GM18507 (cell line): ENCODE measurements at places on chromosomes 4 and X.

- no peak for DNase-seq
These were observed 220.4 kb upstream of the AGTR2 start for GRCh38 chrX:115949900-115950822.

- no peak for DNase-seq
These were observed 120.8 kb downstream of the RASL11B start for GRCh38 chr4:52982946-52983340.

DNA sequence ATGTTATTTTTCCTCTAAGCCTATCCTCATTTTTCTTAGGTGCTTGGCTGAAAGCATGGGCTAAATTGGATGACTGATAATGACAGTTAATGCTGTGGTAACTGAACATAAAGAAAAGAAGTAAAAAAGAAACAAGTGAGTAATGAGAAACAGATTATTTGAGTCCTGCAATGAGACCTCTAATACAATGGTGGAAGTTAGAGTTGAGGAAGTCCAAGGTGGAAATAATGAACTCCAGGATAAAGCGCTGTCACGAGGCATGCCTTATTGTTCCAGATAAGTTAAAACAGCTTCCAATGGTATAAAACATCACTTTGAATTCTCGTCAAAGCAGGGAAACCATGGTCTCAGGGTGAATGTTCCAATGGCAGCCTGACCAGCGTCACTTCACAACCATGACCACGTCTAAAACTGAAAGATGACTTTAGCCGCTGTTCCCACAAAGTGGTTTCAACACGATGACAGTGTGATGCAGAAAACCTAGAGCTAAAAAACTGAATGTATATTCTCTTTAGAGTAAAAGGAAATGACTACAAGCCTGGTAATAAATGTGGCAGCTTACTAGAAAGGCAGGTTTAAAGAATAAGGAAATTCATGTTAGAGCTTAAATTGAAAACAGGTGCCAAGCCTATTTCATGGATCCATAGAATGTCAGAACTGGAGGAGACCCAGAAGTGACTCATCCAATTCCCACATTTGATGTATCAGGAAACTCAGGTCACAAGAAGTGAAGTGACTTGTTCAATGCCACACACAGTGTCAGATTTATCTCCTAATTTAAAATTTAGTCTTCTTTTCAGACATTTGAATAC is 202.6 kb upstream of the GYPA start:
- no peak for DNase-seq

DNA sequence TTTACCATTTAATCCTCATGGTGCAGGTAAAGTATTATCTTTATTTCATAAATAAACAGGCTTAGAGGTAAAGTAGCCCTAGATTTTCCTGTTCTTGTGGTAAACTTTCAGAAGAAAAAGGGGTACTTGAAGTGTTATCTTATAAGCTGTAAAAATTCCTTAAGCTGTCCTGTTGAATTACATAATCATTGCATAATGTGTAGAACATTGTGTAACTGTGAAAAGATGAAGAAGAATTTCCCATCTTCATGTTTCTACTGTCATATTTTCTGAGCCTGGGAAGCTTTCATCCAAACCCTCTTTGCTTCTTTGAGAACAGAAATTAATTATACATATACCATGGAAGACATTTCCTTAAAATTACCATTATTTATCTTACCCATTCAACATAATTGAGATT is 90.5 kb downstream of the ELOVL6 start:
- no peak for DNase-seq

DNA sequence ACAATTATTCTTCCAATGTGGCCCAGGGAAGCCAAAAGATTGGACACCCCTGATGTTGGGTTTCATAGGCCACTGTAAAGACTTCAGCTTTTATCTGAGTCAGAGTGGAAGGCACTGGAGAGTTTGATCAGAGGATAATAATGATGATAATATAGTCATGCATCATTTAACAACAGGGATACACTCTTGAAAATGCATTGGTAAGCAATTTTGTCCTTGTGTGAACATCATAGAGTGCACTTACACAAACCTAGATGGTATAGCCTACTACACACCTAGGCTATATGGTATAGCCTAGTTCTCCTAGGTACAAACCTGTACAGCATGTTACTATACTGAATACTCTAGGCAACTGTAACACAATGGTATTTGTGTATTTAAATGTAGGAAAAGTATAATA is 70.5 kb downstream of the COQ2 start:
- no peak for DNase-seq

DNA sequence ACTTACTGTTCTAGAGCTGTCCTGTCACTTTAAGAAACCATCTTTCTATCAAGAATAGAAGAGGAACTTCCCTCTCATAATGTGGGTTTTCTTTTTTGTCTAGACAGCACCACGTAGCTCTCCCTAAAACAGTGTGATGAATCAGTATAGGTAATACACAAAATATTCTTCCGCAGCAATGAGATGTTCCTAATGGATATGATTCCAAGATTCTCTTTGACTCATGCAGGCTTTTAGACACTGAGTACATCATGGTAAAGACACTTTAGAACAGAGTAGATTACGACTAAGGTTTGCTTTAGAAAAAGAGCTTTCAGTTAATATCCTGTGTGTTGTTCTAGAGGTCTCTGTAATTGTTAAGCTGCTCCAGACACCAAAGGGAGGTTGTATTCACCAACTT is 69.8 kb downstream of the PTTG2 start:
- no peak for DNase-seq

DNA sequence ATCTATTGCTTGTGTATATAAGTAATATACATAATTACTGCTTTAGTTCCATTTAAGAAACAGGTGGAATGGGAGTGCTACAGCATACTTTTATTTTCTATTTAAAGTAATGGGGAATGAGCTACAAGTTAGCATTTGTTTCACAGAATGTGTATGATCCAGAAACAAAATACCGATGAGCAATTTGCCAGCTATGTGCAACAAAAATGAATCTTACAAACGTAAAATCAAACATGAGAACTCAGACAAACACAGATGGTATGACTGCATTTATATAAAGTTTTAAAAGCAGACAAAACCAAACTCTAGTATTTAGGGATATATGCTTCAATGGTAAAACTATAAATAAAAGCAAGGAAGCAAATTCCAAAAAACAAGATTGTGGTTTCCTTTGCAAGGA is 141.7 kb downstream of the PAPSS1 start:
- no peak for DNase-seq

DNA sequence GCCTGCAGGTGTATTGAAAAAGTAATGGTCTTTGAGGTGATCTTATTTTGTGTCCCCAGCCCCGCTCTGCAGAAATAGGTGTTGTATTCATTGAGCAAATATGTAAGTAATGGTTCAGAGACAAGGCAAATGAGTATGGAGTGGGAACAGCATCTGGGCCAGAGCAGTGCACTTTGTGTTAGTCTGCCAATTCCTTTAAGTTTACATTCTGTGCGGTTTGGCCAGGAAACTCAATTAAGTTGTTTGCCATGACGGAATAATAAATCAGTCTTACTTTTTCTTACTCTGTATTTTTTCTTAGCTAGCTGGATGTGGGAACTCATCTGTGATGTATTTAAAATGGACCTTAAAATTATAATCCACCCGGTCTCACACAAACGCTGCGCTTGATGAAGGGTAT is 12.6 kb downstream of the DCLK2 start:
- DNase-seq: no peak

DNA sequence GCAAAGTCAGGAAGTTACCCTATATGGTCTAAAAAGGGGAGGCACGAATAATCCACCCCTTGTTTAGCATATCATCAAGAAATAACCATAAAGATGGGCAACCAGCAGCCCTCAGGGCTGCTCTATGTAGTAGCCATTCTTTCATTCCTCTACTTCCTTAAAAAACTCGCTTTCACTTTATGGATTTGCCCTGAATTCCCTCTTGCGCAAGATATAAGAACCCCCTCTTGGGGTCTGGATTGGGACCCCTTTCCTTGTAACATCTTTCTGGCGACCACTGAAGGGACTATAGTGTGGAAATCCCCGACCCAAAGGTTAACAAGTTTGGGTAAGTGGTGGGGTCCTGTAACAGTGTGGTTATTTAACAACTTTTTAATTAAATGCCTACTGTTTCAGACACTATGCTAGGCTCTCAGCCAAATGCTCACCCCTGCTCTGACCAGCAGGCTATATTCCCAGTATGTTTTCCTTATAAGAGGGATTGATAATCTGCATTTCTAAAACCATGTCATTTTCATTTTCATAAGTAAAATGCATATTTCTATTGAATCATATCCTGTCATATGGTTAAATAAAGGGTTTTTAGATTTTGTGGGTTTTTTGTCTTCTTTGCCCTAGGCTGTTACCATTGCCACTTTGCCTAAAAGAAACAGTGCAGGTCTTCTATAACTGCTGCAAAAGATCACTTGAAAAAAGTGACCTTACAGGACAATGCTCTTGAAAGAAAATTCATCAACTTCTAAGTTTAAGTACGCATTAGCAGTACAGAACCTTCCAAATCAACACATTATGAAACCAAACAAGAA is 41.5 kb downstream of the ANAPC10 start:
- DNase-seq: no peak
